ENCODE measurements at places on chromosomes 6 and 20.

DNA sequence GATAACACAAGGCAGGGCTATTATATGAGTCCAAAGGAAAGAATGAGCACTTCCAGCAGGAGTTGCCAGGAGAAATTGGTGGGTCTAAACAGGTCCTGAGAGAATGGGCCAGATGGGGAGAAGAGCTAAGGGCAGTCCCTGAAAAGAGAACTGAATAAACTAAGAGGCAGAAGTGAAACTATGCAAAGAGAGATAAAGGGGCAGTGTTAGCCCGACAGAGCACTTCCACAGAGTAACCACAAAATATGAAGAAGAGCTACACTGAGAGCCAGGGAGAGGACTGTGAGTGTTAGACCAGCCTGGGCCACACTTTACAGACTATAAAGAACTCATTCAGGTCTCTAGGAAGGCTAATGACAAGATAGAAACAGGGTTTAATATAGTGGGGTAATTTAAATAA, 43.8 kb downstream of the RALGAPA2 start:
- DNase-seq, result no peak

DNA sequence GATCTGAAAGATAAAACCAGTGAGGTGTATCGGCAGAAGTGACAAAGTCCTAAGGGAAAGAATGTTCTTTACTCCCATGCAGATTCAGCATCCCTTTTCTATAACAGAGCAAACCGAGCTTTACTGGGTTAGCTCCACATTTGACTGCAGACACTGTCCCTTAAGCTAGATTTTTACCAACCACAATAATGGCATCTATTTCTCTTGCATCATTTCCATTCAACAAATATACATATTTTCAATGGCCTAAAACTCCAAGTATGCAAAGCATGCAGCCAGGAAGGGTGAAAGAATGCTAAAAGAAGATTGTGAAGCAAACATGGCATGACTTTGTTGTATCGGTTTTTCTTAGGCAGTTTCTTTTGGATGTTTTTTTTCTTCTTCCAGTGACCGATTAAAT, 255.4 kb downstream of the OGFRL1 start:
- no peak for DNase-seq

DNA sequence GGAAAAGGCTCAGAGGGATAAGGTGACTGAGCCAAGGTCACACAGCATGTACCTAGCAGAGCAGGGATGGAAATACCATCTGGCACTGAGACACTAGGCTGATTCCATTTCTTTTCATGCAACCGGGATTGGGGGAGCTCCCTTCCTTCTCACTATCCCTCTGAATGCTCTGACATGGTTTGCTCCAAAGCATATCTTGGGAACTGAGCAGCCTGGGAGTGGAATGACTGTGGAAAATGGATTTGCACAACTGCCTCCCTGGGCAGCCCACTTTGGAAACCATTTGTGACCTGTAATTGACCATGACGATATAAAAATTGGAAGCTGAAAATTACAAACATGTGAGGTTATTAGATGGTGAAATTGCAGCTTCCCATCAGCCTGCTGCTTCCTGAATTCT, 309.0 kb upstream of the CHD6 start:
- DNase-seq, result no peak

GRCh38 chr20:13149371-13150105, 71.5 kb upstream of the ISM1 start:
- DNase-seq, result no peak

- no peak for DNase-seq
Observed at GRCh38 chr20:48060841-48061720, 275.8 kb upstream of the SULF2 start.

DNA sequence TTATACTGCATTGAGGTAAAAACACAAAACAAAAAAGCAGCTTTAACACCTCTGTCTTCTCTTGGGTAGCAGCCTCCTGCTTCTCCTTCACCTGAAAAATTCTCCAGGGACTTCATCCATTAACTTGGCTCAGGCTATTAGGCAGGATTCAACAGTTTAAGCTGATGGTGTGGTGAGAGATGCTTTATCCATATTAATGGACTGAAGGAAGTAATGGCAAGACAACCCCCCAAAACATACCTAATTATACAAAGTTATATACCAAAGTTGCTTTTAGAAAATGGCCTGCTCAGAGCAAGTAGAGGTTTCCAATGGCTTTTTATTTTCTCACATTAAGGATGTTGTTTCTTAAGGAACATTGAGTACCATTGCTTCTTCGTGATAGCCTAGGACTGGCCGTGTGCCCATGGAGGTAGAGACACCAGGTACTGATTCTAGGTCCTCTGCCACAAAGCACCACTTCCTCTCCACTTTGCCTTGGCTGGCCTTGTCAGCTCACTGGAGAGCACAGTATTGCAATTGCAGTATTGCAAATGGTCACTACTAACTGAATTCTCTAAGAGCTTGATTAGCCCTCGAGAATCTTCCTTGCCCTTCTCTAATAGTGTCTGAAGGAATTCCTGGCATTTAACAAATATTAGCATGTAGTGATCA, 7.3 kb downstream of the EDN1 start:
- DNase-seq, result no peak

DNA sequence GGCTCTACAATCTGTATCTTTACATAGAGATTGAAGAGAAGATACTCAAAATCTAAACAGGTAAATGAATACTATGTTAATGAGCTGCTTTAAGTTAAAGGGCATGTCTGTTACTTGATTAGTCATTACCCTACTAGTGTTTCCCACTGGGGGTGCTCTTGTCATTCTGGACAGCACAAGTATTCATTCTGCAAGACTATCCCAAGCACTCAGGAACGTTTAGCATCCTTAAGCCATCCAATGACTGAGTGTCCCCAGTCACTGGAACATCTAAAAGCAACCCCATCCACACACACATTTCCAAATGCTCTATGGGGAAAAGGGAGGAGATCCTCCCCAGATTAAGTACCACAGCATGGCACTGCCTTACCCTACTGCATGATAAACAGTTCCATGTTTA, 25.7 kb downstream of the EZR start:
- DNase-seq, result peak; percentile 68

DNA sequence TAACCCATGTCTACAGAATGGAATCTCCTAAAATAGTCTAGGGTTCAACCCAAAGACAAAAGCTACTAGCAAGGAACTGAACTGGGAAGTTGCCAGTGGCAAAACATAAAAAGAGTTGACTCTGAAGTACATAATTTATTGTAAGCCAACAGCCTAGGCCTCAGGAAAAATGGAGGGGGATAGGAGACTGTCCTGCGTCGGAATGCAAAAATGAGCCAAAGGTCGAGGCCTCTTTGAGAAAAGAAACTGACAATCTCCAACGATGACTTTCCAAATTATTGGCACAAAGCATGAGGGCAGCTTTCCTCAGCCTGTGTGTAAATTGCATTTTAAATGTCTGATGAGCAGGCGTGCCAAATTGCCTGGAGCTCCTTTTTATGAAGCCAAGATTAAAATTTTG, 2.1 kb downstream of the COL12A1 start:
- DNase-seq, result no peak

- no peak for DNase-seq
Observed at GRCh38 chr20:60857708-60858107, 394.4 kb upstream of the CDH4 start.

- DNase-seq, result no peak
Observed at GRCh38 chr20:46642265-46642968, 8.8 kb downstream of the SLC13A3 start.

DNA sequence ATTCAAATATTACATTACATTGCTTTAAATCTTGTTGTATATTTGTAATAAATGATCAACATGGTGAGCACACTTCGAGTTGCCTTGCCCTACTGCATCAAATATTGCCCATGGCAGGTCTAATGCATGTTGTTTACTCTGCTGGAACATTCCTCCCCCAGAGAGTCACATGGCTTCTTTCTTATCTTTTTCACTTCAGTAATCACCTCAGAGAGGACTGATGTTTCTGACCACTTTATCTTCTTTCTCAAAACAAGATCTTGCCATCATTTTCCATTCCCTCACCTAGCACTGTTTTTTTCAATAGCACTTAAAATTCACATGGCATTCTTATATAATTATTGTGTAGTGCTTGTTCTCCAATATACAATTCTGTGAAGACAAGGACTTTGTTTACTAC, 243.5 kb upstream of the THEMIS start:
- no peak for DNase-seq

- no peak for DNase-seq
Observed at GRCh38 chr6:46207174-46207573, 36.4 kb upstream of the ENPP5 start.

DNA sequence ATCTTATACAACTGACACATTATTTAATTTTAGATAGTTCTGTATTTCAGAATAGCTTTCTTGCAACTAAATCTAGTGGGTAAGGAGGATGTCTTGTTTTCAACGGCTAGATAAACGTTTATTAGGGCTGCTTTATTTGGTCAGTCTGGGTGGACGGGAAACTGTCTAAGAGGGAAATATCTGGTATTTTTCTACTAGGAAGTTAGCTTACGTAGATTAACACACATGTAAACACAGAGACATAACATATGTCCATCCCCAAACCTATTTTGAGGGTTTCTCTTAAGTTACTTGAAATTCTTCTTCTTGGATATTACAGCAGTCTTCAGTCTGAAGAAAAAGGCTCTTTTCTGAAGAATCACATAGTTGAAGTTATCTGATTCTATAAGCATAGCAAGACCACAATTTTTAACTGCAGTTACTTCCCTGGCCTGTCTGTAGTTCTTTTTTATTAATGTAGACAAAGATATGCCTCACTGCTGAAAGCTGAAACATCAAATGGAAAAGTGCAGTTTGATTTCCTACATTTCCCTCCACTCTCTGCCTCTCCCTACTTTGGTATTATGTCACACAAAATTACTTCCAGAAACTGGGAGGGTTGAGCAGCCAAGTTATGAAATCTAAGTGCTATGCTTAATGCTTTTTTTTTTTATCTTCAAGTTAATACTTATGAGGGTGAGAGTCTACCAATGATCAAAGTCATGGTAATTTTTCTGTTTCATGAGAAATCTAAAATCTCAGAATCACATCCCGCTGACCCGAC, 37.4 kb downstream of the PLAGL1 start:
- DNase-seq, result no peak

- DNase-seq, result no peak
Observed at GRCh38 chr6:64217721-64218620, 582.4 kb downstream of the PHF3 start.

DNA sequence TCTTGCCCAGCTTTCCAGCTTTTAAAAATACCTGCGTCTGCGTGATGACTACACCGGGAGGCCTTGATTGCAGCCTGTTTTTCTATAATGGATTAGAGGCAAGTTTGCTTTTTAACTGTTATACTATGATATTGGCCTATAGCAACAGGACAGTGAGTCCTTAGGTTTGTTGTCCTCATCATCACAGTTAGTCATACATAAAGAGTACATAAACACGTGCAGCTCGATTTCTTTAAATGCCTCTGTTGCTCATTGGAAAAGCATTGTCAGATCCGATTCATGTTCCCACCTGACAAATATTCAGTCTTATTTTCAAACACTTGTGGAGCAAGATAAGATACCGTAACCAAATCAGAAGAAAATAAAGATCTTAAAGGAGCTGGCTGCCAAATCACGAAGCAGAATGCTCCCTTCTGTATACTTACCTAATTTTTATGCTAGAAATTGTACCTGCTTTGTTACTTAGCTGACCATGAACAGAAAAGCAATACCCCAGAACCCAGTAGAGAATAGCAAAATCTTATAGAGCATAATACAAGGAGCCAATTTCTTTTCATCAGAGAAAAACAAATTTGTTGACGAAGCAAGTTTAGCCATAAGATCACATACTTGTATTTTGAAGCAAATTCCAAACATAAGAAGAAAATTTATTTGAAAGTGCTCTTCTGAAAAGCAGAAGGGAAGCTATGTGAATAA, 100.4 kb downstream of the TMEM200A start:
- DNase-seq, result no peak

- peak; percentile 95 for DNase-seq
Observed at GRCh38 chr6:26033085-26033940, 53.9 kb upstream of the HFE start.

- no peak for DNase-seq
Observed at GRCh38 chr6:37638414-37639341, 59.0 kb downstream of the MDGA1 start.

GRCh38 chr6:126919947-126920346, 198.5 kb upstream of the RSPO3 start:
- no peak for DNase-seq

DNA sequence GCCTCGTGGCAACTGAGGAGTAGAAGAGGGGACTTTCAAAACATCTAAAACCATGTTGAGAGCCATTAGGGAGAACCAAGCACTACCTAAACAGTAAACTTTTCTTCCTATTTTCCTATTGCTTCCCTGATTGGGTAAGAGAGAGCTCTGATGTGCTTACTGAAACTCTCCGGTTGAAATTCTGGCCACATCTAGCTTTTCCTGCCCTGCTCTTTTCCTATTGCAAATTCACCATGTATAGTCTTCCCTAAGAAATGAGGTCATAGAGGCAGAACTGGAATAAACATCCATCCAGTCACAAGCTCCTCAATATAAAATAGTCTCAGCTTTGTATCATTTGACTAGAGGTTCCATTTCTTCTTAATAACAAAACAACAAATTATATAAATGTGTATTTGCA, 199.5 kb upstream of the CNR1 start:
- no peak for DNase-seq

GRCh38 chr20:45359406-45360148, 3.4 kb upstream of the SYS1 start:
- DNase-seq, result no peak

- DNase-seq, result no peak
Observed at GRCh38 chr6:36104836-36105235, 25.5 kb upstream of the MAPK13 start.

- no peak for DNase-seq
Observed at GRCh38 chr20:55159230-55159629, 683.8 kb downstream of the DOK5 start.

GRCh38 chr6:67736161-67736560, 898.9 kb upstream of the ADGRB3 start:
- no peak for DNase-seq

DNA sequence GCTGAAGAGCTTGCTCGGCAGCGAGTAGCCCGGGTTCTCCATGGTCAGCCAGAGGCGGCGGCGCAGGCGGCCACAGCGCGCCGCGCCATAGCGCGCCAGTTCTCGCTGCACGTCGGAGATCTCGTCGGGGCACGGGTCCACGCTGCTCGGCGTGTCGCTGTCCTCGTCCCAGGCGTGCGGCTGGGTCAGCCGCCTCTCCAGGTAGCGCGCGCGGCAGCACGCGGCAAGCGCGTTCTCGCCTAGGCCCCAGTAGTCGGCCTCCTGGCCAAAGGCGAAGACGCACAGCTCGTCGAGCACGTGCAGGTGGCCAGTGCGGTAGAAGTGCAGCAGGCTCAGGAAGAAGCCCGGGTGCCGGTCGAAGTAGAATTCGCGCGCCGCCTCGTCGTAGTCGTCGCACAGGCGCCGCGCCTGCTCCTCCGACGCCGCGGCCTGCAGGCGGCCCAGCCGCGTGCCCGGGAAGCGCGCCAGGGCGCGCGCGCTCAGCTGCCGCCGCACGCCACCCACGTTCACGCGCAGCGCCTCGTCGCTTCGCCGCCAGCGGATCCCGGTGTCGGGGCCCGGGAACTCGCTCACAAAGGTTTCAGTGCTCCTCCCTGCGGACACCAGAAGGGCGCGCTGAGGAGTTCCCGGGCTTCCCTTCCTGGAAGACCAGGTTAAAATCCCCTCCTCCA, 2.7 kb downstream of the KCNS1 start:
- no peak for DNase-seq
